ENCODE measurements at places on chromosomes 11 and 22.
A peak's percentile ranks its signal among the peaks of the same experiment; 100 is the strongest.

DNA sequence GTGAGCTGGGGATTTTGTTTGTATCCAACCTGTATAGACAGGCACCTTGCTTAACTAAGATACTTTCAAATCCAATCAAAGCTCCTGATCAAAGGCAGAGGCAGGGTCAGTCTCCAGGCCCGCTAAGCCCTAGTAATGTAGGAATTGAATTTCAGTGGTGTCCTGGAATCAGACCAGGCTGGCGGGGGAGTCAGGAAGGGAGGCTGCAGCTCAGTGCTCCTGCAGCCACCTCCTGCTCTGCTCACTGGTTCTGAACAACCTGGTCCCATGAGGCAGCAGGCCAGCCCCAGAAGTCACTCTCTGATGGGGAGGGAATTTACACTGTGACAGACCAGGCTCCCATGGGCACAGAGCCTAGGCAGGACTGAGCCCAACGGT, 38.5 kb upstream of the GALNT18 start:
- no peak for DNase-seq

GRCh38 chr11:2739531-2740274, 39.9 kb upstream of the KCNQ1OT1 start:
- no peak for DNase-seq

GRCh38 chr11:2580061-2580421, 119.8 kb downstream of the KCNQ1OT1 start:
- DNase-seq, result no peak

DNA sequence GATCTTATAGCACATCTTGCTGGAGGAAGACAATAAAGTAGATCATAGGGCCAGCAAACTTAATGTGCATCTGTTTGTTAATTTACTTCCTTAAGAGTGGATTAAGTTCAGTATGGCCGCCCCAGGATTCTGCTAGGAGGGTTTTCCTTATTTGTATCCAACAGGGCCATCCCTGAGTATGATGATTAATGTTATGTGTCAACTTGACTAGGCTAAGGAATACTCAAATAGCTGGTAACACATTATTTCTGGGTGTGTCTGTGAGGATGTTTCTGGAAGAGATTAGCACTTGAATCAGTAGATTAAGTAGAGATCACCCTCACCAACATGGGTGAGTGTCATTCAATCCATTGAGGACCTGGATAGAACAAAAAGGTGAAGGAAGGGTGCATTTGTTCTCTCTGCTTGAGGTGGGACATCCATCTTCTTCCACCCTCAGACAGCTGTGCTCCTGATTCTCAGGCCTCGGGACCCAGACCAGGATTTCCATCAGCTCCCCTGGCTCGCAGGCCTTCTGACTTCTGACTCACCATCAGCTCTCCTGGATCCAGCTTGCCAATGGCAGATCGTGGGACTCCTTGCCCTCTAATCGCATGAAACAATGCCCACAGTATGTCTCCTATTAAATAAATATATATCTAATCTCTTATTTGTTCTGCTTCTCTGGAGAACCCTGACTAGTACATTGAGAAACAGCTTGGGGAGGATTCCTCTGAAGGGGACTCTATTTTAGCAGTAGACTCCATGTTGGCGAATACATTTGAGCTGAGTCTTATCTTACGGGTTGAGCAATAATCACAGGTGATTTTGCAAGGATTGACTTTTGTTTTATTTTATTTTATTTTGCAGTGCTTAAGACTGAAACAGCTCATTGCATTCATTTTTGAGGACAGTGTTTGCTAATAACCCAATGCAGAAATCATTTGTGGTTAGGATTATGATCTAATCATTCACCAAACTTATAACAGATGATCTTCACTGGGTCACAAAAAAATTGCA, 9.0 kb upstream of the ZBTB44 start:
- peak; percentile 21 for DNase-seq

- no peak for DNase-seq
These were observed 28.2 kb upstream of the RAB1B start for GRCh38 chr11:66239998-66240780.

GRCh38 chr11:96366024-96366423, 23.0 kb upstream of the MAML2 start:
- no peak for DNase-seq

DNA sequence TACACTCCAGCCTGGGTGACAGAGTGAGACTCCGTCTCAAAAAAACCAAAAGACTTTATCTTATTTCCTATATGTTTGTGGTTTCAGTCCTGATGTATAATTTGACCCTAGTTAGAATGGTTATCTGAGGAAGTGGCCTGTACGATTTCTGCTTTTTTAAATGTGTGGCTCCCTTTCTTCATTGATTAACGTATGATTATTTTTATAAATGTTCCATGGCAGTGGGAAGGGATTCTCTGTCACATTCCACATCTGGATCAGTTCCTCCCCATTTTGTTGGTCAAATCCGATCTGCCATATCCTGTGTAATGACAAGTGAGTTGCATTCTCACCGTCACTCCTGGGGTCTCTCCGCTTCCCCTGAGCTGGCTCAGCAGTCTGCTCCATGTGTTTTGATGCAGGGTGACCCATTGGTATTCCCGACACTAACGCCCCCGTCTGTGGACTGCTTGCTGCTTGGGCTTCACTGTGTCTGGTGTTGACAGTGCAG, 20.3 kb downstream of the NEAT1 start:
- DNase-seq, result no peak

DNA sequence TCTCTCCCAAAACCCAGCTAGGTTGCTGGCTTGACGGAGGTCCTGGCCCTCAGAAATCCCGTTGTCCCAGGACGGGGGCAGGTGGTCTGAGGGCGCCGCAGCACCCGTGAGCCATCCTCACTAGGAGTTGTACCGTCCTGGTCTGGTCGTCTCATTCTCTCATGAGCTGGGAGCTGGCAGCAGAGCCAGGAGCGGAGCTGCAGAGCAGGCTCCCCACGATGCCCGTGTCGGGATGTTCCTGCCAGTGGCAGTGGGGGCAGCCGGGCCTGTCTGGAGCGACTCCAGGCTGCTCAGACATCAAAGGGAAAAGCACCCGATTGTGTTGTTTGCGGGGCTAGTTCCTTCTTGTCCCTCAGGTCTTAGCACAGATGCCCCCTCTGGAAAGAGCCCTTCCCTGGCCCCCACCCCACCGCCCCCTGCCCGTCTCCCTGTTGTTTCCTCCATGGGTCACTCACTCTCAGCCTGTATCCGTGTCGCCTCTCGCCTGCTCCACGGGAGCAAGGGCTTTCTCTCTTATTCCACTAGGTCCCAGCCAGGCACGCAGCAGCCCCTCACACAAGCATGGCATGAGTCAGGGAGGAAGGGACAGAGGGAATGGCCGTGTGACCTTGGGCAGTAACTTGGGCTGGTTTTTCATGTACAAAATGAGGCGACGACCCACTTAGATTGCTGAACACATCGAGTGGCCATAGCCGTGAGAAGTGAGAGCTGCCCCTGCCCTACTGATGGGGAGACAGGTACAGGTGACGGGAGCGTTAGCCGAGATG, 23.2 kb upstream of the MGAT3 start:
- no peak for DNase-seq

DNA sequence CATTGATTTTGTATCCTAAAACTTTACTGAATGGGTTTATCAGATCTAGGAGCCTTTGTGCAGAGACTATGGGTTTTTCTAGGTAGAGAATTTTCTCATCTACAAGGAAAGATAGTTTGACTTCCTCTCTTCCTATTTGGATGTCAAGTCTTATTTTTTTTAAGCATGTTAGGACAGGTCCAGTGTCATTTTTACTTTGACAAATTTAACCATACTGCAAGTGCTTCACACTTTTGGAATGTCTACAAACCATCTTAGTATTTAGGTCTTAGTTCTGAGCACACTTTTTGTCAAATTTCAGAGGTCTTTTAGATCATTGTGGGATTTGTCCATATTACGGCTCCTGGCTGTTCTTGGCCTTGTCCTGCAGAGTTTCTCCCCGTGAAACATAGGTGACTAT, 715.2 kb upstream of the RAG2 start:
- DNase-seq, result no peak

DNA sequence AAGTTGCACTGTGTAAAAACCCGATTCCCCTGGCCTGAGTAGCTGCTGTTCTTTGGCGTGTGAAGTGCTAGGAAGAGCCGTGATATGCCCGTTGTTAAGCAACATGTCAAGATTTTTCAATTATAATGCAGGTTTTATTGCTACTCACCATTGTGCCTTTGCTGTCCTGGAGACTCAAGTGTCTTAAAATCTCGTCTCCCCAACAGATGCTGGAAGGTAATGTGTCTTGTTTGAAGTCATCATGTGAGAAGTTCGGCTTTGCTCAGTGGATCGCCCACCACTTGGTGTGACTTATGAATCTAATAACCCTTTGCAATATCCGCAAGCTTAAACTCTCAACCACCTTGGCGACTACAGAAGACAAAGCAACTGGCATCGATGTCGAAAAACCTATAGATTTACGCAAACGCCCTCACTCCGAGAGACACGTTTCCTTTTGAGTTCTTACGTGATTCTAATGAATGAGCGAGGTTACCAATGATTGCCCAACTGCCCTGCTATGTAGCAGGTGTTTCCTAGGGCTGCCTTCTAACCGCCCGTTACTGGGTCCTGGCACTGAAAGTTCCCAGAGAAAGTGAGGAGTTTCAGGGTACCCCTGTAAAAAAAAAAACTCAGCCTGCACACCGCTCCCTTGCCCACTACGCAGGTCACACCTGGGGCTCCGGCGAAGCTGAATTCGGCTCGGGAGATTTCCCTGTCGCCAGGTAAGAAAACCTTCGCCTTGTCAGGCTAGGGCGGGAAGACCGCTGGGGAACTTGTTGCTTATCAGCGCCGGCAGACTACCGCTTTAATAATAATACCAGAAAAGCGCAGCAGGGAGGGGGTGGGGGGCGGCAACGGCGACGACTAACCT, 21.2 kb upstream of the BDNF start:
- no peak for DNase-seq

- DNase-seq, result no peak
These were observed 35.5 kb upstream of the KRTAP5-7 start for GRCh38 chr11:71491531-71491930.

DNA sequence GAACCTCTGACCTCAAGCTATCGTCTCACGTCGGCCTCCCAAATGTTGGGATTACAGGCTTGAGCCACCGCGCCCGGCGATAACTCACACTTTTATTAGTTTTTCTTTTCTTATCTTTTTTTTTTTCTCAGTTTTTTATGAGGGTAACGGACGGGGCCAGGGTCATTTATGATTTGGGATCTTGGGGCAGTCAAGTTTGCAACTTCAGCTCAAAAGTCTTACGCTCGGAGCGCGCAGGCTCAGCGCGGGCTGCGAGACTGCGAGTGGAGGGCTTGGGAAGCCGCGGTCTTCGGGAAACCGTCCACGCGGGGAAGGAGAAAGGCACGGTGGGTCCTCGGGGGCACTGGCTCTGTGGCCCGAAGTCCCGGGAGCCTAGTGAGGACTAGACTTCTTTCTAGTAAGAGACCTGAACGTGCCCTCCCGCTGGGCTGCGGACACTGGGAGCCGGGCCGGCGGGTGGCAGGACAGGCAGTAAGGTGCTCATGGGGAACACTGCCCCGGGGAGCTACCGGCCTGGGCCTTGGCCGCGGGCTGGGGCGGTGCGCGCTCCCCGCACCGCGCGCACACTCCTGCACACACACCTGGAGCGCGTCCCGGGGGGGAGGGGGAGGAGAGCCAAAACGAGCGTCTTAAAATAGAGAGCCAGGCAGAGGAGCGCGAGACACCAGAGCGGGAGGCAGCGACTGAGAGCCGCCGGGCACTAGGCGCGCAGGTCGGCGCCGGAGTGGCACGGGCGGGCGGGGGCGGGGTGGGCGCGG, 476 bp upstream of the BARX2 start:
- DNase-seq, result no peak

DNA sequence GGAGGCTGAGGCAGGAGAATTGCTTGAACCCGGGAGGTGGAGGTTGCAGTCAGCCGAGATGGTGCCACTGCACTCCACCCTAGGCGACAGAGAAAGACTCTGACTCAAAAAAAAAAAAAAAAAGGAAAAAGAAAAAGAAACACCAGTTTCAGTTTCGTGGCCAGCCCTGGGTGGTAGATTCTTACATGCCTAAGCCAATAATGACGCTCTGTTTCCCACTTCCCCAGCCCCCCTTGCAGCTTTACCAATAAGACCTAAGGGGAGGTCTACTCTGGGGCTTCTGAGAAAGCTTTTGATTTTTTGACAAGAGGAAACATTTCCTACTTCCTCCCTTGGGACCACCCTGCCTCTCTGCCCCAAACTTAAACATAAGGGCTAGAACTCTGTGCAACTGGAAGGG, 30.0 kb upstream of the PTPRJ start:
- DNase-seq, result no peak

GRCh38 chr22:30452861-30453260, 19.0 kb downstream of the SEC14L3 start:
- no peak for DNase-seq

- no peak for DNase-seq
These were observed 11.3 kb upstream of the CCDC83 start for GRCh38 chr11:85843929-85844328.

DNA sequence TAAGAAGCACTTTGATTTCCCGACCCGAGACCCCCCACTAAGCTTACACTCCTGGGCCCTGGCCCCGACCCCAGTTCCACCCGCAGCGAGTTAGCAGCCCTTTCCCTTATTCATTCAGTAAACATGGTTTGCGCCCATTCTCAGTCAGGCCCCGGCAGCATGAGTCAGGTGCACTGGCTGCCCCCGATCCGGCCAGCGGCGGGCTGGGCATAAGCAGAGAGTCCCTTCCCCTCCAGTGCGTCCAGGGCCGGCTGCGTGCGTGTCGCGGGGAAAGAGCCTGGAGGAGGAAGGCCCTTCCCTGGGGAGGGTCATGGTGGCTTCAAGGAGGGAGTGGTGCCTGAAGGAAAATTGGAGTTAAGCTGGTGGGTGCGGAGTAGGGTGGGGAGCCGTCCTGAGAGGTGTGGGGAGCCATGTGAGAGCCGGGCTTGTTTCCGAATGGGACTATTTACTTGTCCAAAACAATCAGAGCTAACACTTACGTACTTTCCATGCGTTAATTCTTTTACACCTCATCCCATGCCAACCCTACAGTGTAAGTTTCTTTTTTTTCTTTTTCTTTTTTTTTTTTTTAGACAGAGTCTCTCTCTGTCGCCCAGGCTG, 657 bp downstream of the IGHMBP2 start:
- no peak for DNase-seq

DNA sequence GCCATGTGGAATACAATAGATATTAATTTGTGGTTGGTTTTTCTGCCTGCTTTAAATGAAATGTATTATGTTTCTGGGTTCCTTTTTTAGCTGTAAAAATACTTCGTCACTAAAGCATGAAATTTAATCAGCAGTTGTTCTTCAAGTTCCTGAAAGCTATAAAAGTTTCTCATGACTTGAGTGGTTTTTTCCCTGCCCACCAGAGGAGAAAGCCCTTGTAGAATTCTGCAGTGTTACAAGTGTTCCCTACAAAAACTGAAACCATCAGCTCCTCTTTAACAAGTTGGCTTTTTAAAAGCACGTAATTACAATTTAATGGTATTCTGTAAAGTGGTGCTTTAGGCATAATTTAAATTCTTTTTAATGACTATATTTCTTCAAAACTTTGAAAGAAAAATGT, 56.2 kb downstream of the PANX1 start:
- DNase-seq, result no peak
